ENCODE measurements at places on chromosomes 4 and X.

- DNase-seq, result no peak
Observed at GRCh38 chrX:101482296-101482695, 3.0 kb upstream of the ARMCX4 start.

GRCh38 chrX:112677167-112677566 is 2.6 kb downstream of the LHFPL1 start:
- DNase-seq, result no peak

DNA sequence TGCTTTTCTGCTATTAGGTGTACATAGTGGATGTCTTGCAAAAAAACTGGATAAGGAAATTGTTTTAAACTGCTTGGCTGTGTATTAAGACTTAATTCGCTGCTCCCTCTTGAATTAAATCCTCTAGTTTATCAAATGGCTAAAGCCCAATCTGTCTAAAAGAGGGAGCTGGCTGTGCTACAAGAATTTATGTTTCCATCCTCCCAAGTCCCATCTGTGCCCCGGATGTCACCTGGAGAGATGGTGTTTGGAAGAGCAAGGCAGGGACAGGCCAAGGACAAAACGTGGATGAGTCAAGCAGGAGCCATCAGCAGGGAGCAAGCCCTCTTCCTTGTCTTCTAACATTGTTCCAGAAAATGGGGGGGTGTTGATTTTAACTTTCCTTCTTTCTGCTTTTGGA is 171.3 kb upstream of the LCORL start:
- no peak for DNase-seq

DNA sequence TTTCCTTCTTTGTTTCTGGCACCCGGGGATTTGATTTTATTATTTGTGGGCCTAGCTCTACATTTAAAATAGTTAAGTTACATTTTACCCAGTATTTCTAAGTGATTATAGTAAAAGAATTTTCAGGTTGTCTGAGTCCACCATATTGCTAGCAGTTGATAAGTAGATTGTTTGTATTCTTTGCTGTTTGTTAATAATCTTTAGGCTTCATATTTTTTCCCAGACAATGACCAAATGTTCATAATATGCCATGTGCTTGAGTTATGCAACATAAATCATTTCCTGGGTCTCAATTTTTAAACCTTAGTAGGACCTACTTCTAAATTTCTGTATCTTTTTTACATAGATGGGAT is 127.3 kb downstream of the PHKA2 start:
- DNase-seq, result no peak

DNA sequence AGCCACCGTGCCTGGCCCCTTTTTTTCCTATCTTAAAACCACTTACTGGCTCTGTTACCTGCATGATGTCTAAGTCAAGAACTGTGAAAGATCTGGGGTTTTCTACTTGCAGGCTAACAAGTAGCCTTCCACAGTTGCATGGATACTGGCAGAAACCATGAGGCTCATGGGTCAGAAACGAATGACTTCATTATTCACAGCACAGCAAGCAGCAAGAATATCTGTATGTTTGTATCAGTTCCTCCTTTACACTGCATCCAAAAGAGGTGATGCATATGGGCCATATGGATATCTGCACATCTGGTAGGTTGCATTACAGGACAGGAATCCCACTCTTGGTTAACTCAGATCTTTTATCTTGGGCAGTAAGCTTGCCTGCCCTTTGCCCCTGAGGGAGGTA is 154.9 kb upstream of the NUDT6 start:
- peak; percentile 30 for DNase-seq

- no peak for DNase-seq
Observed at GRCh38 chr4:61727286-61727685, 527.2 kb downstream of the ADGRL3 start.

DNA sequence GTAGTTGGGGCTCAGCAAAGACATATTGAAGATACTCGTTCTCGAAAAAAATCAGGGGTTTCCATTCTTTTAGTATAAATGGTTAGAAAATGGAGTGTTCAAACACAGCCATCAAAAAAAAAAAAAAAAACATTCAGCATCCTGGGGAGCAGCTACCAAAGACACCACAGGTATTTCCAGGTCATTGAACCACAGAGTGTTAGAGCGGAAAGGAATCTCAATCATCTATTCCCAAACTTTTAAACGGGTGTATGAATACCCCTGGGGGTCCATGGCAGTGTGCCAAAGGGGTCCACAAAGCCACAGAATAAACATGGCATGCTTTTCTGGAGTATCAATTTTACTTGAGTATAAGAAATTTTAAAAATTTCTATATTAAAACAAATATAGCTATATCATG is 6.9 kb upstream of the FGF16 start:
- DNase-seq, result no peak

DNA sequence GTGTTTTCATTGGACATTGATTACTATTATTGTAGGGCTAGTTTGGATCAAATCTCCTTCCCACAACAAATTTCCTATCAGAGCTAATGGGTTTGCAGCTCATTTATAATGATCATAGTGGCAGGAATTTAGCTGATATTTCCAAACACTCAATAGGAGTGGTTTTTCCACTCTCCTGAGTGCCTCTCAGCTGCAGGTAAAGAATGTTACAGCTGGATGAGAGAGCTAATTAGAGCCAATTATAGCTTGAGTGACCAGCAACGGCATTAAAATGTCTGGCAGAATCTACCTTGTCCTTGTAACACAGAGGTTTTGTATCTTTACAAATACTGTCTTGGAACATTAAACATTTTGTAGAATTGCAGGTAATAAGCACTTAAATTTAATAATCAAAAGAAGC is 602.8 kb upstream of the EPHA5 start:
- no peak for DNase-seq

DNA sequence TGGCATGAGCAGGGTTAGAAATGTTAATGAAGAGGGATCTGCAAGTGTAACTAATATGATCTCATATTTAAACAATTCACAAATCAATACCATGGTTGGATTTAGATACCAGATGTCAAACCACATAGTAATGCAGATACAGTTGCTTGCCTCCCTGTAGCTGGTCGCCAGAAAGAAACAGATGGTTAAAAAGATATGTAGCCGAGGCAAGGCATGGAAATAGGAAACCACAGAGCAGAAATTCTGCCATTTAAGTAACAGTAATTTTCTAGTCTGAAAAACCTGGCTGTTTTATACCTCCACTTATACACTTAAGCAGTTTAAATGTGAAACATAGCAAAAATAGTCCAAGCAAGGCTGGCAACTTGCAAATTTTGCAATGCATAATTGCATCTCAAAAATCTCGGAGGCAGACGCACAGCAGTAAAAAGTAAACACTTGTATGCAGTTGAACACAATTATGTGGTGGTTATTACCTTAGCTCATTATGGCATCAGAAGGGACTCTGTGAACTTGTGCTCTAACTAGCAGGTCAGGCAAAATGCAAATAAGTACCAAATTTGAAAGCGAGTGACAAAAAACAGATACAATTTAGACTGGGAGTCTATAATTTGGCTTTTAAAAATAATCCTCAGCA is 126.8 kb downstream of the NAA11 start:
- no peak for DNase-seq

GRCh38 chr4:113586072-113586471 is 175.5 kb downstream of the CAMK2D start:
- peak; percentile 86 for DNase-seq

GRCh38 chr4:78250500-78250899 is 193.4 kb downstream of the FRAS1 start:
- DNase-seq, result no peak

DNA sequence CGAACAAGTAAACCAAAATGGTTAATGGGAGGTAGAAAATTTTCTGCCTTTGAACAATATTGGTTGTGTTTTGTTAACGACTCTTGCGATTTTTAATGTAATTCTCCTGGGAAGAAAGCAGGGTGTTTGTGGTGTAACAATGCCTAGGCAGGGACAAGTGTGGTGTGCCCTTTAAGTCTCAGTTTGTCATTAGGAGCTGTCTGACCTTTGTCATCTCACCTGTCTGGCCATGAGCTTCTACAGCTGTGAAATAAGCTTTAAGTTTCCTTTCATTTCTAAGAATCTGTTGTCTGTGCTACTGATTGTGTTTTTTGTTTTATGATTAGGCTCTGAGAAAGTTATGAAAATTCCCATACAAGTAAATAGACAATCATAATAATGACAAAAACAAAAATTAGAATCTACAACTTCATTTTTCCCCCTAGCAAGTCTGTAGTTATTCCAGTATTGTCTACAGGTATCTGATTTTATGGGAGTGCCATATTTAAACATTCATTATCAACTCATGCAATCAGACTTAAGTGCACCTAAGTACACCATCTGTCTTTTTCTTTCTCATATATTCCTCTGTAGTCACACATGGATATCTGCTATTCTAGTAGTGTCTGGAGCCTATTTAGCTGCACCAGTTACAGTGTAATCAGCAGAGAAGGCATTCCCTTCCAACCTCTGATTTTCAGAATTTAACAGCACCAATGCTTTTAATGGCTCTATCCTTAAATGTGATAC is 203.5 kb downstream of the PPARGC1A start:
- DNase-seq, result no peak
